ENCODE measurements at places on chromosomes 1 and 21. TPM values are rescaled to one million over a fixed set of nuclear protein-coding genes. Genes with fewer than 3 reads are reported as not detected.

Gene TEDDM1
- not detected for total RNA-seq

Gene DNAH14
- 8.0 TPM for total RNA-seq

Gene SLAMF8
- total RNA-seq: 3.1 TPM

Gene CDC42BPA
- 27.2 TPM for total RNA-seq

Gene CSTB
- total RNA-seq: 34.8 TPM

Gene FCRL6
- not detected for total RNA-seq

Gene GIPC2
- 3.1 TPM for total RNA-seq

Gene BRDT
- not detected for total RNA-seq

Gene ACTN2
- total RNA-seq: 2,897 TPM

Gene FCMR
- 4.2 TPM for total RNA-seq

Gene ARHGEF19
- total RNA-seq: 0.63 TPM

Gene NCAM2
- total RNA-seq: 4.3 TPM

Gene DCST1
- total RNA-seq: not detected

Gene ADORA1
- 11.9 TPM for total RNA-seq

Data from heart right ventricle (tissue), 16 donors.